ENCODE measurements at places on chromosomes 13 and 19. TPM values are rescaled to one million over a fixed set of nuclear protein-coding genes. Genes with fewer than 3 reads are reported as not detected.

Gene CD70
- 6.7 TPM for total RNA-seq

Gene CACNG6
- total RNA-seq, result not detected

Gene ZNF100
- 18.3 TPM for total RNA-seq

Gene ZNF665
- total RNA-seq, result 3.7 TPM

Gene METTL21C
- total RNA-seq, result not detected

Gene SLITRK6
- total RNA-seq, result not detected
